Large intestine (tissue), 12 donors: ENCODE measurements at places on chromosomes 16 and 17. TPM values are rescaled to one million over a fixed set of nuclear protein-coding genes. Genes with fewer than 3 reads are reported as not detected.

Gene EPX
- polyA plus RNA-seq = 0.24 TPM

GRCh38 chr16:89619840-89620239, 6.4 kb downstream of the DPEP1 start:
- H3K4me3 ChIP-seq = no peak overlapping the region
- H3K36me3 ChIP-seq = peaks cover 4% of the 10 kb centered on the region
- H3K4me1 ChIP-seq = peaks cover 34% of the 10 kb centered on the region

DNA sequence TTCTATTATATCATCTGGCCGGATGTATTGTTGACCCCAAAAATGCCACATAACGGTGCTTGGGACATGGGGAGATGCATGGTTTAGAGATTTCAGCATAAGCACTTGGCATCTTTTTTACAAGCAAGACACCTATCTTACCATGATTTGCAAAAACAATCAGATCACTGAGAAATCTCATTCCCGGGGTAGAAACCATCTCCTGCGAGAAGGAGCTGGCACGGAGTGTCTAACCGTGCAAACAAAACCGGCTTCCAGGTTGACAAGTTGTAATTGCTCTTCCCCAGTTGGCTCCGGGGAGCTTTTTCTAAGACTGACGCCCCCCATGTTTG, 1.0 kb downstream of the SLC16A6 start:
- H3K27ac ChIP-seq = no peak overlapping the region
- no peak for DNase-seq
- H3K4me1 ChIP-seq = no peaks in the 10 kb centered on the region
- peaks cover 63% of the 10 kb centered on the region for H3K27me3 ChIP-seq
- no peak overlapping the region for H3K4me3 ChIP-seq

- no peaks in the 10 kb centered on the region for H3K4me1 ChIP-seq
- peaks cover 87% of the 10 kb centered on the region for H3K36me3 ChIP-seq
- no peaks in the 10 kb centered on the region for H3K27me3 ChIP-seq
- no peak overlapping the region for H3K4me3 ChIP-seq
- no peak for DNase-seq
- no peak overlapping the region for H3K27ac ChIP-seq
Observed at GRCh38 chr16:1635070-1635469, 22.9 kb downstream of the CRAMP1 start.

GRCh38 chr17:64182325-64183012, 52.5 kb upstream of the ERN1 start:
- peaks cover 28% of the 10 kb centered on the region for H3K4me1 ChIP-seq
- no peak for DNase-seq

DNA sequence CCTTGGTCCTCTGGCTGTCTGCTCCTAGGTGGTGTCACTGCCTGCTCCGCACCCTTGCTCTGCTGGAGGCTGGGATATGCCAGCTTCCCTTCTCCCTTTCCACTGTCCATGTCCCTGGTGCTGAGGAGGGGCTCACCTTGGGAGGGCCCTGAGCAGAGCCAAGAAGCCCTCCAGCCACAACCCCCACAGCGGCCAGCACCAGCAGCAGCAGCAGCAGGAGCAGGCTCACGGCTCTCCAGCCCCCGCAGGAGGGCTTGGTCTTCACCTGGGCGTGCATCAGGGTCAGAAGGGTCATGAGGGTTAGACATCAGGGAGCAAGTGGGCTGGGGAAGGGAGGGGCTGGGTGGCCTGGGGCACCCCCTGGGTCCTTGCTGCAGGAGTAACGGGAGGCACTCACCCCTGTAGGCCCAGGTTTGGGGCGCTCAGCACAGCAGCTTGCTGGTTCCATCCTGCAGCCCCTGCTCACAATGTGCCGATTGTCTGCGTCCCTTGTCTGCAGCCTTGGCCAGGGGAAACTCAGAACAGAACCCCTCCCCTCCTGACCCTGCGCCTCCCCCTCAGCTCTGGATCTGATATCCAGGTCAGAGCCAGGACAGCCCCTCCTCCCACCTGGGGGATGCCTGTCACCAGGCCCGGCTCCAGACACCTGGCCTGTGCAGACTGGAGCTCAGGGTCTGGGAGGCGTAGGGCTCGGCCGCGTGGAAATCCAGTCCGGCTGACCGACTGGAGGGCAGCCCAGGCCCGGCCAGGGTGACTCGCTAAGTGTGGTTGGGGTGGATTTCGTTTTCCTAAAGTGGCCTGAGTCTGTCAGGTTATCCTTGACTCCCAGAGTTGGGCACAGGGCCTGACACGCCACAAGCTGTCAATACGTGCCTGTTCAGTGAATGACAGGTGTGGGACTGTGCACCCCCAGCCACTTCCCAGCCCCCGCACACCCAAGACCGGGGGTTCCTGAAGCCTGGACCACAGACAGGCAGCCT, at the start of gene BRICD5:
Gene BRICD5, minus strand, starts transcription at position 478 of the 980 bp plus-strand sequence. Its CDS starts 30 bp downstream, at position 448.
- no peak for DNase-seq
- no peak within 1 kb of the TSS for H3K27ac ChIP-seq
- H3K36me3 ChIP-seq = peaks cover 41% of the 10 kb centered on the region
- H3K27me3 ChIP-seq = no peaks in the 10 kb centered on the region
